Lung microvascular endothelial cell (primary cell): ENCODE measurements at places on chromosomes 11 and 22. TPM values are rescaled to one million over a fixed set of nuclear protein-coding genes. Genes with fewer than 3 reads are reported as not detected.

GLYAT gene
- not detected in 2 replicates for total RNA-seq

GLB1L3 gene
- not detected in 2 replicates for total RNA-seq

KCNQ1OT1 gene
- 0.44 and 0.79 TPM in 2 replicates for total RNA-seq

ABCG4 gene
- total RNA-seq: 0.22 TPM in 1 of 2 replicates, not detected in the other

F2 gene
- not detected in 2 replicates for total RNA-seq

PLA2G6 gene
- 1.3 and 4.8 TPM in 2 replicates for total RNA-seq

ACTN3 gene
- under 0.01 TPM in 1 of 2 replicates, not detected in the other for total RNA-seq

CHRNA10 gene
- 0.22 and 0.60 TPM in 2 replicates for total RNA-seq

PARVA gene
- total RNA-seq: 17.0 and 24.8 TPM in 2 replicates

PPM1F gene
- 97.6 and 116 TPM in 2 replicates for total RNA-seq

EXPH5 gene
- total RNA-seq: under 0.01 TPM in 2 replicates

DNA sequence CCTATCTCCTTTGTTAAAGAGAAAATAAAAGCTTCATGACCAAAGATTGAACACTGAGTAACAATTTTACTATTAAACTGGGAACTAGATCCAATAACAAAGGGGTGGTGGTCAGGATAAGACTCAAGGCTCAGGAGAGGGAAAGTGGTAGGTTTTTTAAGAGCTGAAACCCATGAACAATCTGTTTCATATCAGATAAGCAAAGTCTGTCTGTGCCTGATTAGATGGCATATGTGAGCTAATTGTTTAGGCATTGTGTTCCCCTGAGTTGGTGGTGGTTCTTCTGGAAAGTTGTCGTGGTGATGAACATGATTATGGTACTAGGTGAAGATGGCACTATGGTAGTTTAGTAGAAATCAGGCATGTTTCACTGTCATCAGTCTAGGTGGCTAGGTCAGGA is 24.4 kb downstream of the USP47 start:
- no peak for DNase-seq

DNA sequence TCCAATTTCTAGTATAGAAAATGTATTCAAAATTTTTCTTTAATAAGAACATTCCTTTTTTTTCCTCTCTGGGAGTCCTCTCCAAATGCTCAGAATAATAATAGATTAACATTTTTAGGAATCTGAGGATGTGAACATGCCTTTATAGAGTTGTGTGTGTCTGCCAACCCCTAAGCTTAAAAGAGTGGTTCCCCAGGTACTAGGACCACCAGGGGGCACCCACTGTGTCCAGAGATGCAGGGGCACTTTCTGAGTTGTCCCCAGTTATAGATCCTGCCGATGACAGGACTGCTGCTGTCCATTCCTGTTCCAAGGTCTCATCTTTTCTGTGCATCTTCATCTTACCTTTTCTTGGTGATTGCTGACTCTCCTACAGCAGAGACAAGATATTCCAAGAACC is 27.0 kb upstream of the MICAL2 start:
- DNase-seq: no peak

DNA sequence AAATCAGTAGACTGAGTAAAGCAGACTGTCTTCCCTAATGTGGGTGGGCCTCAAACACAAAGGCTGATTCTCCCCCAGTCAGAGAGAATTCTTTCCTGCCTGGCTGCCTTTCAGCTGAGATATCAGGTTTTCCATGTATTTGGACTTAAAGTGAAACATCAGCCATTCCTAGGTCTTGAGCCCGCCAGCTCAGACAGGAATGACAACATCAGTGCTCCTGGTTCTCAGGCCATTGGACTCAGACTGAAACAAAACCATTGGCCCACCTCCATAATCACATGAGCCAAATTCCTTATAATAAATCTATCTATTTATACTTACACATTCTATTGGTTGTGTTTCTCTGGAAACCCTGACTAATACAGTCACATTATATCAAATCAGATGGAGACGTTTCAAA is 56.7 kb upstream of the CLPB start:
- DNase-seq: no peak

DNA sequence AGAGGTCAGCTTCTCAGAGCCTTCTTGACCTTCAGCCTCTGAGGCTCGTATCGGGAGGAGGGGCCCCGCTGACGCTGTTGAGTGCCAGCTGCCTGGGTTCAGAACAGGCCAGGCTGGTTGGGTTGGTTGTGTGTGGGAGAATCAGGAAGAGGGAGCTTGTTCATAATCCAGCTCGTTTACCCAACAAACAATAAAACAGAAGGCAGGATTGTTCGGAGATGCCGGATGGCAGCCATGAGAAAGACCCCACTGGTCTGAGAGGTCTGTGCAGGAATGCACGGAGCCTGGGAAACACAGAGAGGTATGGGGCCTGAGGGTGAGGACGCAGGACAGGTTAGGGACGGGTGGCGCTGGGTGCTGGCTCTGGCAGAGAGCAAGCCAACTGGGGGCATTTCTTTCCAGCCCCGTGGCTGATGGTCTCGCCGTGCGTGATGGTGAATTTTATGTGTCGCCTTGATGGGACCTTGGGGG is 31.6 kb upstream of the SHANK2 start:
- DNase-seq: no peak

- DNase-seq: peak; percentile 81
Measured at GRCh38 chr11:117217141-117218084, 14.5 kb downstream of the PCSK7 start.

GRCh38 chr11:107272561-107272960 is 185.1 kb downstream of the CWF19L2 start:
- no peak for DNase-seq

DNA sequence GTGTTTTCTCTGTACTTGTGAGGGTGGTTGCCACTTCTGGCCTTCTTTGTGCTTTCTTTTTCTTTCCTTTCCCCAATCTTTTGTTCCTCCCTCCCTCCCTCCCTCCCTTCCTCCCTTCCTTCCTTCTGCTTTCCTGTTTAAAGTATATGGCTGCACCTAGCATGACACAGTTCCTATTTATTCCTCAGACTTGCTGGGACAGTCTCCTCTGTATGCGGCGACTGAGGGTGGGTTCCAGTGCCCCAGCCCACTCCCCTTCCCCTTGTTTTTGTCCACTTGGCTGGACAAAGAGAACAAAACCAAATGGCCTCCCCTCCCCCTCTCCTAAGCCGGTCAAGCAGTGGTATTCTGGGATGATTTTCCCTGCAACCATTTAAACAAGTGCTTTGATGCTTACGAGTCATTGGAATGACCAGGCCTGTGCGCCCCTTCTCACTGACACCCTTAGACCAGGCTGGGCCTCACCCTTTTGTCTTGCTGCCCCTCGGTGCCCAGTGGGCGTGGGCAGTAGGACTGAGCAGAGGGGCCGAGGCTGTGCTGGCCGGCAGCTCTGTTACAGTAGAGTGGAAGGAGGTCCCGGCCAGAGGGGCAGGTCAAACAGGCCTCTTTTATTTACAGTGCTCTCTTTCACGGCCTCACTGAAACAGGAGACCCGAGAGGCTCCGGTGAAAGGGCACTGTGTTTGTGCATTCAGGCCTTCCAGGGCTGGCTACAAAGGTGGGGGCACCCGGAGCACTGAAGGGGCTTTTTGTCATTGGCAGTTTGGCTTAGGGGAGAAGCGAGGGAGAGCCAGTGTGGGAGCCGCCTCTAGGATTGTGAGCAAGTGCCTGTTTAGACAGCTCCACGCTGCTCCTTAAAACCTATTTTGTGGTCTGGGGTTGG is 32.2 kb downstream of the ZBTB16 start:
- DNase-seq: no peak

- no peak for DNase-seq
Measured at GRCh38 chr11:59261150-59261549, 48.4 kb upstream of the MPEG1 start.

GRCh38 chr11:112345706-112346105 is 85.0 kb upstream of the PLET1 start:
- DNase-seq: no peak

- DNase-seq: no peak
Measured at GRCh38 chr11:34303028-34303570, 54.7 kb downstream of the ABTB2 start.

- peak; percentile 21 for DNase-seq
Measured at GRCh38 chr22:50268655-50269113, 1.5 kb downstream of the MAPK11 start.

GRCh38 chr11:72828692-72829101 is 14.5 kb downstream of the ATG16L2 start:
- no peak for DNase-seq

- DNase-seq: no peak
Measured at GRCh38 chr11:95344932-95345642, 114.1 kb upstream of the SESN3 start.

DNA sequence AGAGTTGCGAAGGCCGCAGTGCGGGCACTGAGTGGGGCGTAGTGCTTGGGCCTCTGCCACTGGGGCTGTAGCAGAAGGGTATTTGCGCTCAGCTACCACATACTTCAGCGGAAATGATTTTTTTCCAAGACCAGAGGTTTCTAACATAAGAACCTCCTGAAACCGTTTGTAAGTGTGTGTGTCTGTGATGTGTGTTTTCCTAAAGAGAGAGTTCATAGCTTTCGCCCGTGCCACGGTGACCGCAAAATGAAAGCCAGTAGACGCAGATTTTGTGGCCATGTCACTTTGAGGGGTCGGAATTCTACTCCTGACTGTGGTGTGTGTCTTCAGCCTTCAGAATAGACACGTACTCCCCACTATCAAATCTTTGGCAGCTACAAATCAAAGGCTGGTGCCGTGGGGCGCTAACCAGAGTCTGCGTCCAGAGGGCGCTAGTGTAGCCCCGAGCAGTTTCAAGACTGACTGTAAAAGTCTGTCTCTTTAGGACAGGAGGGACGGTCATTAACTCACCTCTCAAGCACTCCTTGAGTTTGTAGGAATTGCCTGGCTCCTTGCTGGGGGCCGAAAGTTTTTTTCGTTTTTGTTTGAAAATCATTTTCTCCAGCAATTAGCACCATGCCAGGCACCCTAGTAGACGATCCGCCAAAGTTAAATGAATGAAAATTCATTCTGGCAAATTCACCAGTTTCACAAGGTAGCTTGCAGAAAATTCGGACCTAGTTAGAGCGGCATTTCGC is 2.5 kb upstream of the CALCA start:
- DNase-seq: peak; percentile 43

DNA sequence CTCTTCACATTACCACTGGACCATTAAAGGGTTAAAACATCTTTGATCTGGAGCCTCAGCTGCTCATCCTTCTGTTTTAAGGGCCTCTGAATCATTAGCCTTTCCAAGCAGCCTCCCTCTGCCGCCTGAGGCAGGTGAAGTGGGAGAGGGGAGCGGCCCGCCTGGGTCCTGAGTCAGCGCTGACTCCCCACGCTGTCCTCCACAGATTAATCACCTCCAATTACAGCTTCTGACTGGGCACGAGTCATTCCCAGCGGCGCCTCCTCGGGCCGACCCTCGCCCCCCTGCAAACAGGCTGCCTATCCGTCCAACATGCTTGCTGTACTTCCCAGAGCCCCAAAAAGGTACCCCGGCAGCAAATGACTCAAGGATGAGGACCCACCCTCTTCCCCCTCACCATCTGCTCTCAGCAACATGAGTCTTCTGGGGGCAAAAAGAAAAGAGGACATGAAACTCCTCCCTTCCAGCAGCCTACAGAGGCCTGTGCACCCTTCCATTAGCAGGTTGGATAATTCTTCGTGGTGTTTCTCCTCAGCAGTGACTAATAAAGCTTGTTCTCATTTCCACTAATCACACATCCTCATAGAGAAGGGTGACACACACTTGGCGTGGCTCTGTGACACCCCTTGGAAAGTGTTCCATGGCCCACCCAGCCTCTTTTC is 44.3 kb upstream of the JAM3 start:
- DNase-seq: no peak

DNA sequence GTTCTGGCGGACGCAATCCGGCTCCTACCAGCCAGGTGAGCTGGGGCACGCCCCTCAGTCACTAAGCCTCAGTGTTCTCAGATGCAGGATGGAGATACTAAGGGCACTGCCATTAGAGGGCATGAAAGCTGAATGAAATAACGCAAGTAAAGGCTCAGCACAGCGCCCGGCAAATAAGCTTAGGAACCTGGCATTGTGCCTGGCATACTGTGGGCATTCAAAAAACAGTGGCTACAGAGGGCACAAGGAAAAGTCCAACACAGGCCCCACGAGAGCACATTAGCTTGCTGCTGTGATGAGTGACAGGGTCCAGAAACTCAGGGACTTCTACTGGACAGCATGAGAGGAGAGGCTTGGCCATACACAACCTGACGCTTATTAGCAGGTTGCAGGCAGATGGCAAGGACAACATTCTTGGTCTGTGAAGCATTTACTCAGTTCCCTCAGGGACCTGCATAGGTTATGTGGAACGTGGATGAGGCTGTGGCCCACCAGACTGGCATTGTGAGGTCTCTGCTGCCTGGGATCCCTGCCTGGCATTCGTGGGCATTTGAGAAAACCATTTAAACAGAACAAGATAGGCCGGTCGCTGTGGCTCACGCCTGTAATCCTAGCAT is 12.2 kb downstream of the TXN2 start:
- no peak for DNase-seq

GRCh38 chr11:134483857-134484256 is 71.8 kb upstream of the B3GAT1 start:
- DNase-seq: no peak

- DNase-seq: no peak
Measured at GRCh38 chr11:46601129-46601528, 7.3 kb upstream of the AMBRA1 start.

- no peak for DNase-seq
Measured at GRCh38 chr11:130402570-130402969, 25.8 kb downstream of the ADAMTS8 start.

DNA sequence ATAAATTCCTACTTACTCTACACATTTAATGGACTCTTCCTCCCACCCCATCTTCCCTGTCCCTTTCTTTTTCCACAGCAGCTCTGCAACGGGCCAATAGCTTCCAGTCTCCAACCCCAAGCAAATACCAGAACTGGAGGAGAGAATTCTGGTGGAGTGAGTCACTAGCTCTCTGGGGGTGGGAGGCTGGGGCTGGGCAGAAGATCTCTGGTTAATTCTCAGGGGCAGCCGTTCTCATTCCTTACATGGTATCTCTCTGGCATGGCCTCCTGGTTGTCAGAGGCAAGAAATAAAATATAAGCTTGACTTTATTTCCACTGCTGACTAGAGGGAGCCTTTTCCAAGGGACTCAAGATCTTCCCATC is 90.4 kb upstream of the PARVA start:
- peak; percentile 88 for DNase-seq

DNA sequence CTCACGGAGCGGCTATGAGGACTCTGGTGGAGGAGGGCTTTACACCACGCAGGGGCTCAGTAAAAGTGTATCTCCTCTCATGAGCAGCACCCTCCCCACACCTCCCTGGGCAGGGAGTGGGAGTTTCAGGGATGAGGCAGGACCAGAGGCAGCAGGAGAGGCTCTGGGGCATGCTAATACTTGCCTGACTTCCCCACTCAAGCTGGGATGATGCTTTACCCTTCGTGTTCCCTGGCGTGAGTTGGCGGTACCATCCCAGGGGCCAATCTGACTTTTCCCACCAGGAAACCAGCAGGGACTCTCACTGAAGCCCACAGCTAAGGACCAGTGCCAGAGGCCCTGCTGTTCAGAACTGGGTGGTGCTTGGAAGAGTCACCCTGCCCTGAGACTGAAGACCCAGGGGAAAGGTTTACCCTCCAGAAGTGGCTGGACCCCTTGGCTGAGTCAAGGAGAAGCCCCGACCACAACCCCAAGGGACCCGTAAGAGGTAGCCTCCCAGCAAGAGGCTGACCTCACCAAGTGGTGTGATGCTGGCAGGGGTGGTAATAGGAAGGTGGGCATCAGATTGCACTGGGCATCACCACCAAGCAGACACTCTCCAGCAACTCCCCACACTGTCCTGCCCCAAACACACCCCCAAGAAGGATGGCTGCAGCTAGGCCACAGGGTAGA is 65.6 kb downstream of the THAP12 start:
- no peak for DNase-seq

- DNase-seq: peak; percentile 16
Measured at GRCh38 chr22:17890245-17890671, 116.0 kb upstream of the BID start.
